ENCODE measurements at places on chromosomes 2 and 18.

- DNase-seq: peak; percentile 12
These were observed 538.0 kb downstream of the TMX3 start for GRCh38 chr18:68176901-68177300.

GRCh38 chr2:48525269-48525943 lies 4.5 kb upstream of the STON1 start:
- no peak for DNase-seq

DNA sequence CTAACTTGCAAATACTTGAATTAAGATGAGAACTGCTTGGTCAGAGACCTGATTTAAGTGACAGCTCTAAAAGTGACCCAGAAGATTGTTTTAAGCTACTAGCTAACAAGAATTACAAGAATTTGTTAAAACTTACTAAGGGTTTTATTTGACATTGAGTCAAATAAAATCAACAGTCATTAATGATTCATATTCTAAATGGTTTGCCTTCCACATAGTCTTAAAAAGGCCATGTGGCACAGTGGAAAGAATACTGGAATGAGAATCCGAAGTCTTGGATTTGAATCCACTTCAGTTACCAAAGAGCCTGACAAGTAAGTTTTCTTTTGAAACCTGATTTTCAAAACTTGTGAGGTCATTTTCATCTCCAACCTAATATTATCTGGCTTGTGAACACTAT lies 489.3 kb downstream of the ADCYAP1 start:
- no peak for DNase-seq

DNA sequence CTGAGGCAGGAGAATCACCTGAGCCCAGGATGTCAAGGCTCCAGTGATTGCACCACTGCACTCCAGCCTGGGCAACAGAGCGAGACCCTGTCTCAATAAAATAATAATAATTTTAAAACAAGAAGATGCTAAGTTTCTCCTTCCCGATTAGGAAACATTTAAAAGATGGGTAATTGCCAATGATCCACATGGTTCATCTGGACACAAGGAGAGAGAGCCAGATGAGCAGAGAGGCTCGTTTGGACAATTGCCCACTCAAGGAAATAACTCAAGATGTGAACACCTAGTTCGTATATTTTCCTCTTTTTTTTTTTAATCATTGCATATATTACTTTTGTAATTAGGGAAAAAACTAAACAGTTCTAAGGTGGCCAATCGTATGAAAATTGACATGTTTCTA lies 3.6 kb upstream of the ACTG2 start:
- no peak for DNase-seq

DNA sequence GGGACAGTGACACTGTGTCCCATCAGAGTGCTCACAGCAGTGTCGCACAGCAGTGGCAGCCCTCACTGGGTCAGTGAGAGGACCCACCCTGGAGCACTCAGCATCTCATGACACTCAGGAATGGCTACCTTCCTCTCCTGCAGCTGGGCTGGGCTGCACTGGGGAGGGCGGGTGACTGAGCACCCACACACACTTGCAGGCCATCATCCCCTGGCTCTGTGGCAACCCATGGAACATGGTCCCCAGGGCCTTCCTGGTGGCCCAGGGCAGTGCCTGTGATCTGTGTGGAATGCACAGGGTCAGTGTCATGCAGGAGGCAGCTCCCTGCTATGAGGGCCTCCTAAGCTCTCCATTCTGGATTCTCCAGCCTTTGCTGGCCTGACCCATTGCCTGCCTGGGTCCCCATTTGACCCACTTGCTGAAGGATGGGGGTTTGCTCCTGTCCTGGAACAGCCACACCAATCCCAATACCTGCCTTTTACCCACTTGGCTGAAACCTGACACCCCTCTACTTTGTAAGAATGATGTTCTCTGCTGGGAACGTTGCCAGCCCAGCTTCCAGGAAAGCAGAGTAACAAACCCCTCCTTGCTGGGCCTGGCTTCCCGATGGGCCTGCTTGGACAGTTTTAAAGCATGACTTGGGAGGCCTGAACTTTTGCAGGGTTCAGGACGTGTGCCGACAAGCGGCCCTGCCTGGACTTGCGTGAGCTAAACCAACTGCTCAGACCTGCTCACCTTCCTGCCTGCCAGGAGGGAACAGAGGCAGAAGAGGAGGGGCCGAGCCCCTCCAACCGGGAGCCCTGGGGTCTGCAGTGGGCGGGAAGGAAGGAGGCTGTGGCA lies 13.7 kb downstream of the HS6ST1 start:
- DNase-seq: peak; percentile 92

DNA sequence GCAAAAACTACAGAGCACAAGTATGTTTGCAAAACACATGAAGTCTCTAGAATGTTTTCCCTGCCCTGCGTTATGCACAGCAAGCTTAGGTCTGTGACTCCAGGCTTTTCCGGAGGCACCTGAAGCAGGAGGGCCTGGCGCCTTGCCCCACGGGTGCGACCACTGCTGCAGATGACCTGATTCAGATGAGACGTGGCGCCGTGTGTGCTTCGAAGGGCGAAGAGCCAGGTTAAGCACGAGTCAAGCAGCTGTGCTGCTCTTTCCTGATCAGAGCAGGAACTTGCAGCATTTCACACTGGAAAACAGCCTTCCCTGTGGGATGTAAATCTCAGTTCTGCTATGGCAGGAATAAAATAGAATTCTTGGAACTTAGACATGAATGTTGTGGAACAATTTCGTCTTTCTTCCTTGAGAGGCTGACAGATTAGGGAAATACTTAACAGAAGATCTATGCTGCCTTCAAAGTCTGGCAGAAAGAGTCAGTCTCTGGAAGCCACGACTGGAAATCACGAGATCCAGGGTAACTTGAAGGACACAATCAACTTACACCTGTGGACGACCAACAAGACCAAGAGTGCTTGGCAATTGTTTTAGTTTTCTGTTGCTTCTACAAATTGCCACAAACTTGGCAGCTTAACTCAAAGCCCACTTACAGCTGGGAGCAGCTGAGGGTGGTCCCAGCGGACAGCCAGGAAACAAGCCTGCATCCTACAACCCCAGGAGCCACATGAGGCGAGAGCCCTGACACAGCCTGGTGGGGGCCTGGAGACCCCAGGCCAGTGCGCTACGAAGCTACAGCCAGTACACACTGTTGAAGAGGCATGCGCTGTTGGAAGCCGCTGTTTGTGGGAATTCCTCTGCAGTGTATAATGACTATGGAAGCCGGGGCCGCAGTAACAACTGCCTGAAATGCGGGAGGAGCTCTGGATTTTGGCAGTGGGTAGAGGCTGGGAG lies 42.9 kb downstream of the EIPR1 start:
- no peak for DNase-seq

DNA sequence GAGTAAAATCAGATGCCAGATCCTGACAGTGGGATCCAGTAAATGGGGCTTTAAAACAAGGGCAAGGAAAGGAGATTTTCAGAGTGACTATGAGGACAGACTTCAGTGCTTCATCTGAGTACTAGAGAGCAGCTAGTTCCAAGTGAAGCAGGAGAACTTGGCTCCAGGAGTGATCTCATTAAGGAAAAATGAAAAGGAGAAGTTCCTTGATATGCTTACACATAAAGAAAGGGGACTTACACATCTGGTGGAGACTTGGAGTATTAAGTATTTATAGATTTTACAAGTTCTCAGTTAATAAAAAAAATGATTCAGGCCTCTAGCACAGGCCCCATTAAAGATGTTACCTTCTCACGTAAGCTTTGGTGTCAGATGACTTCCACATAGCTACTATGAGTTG lies 105.8 kb downstream of the ICOS start:
- DNase-seq: no peak

- no peak for DNase-seq
These were observed 6.1 kb upstream of the OTOF start for GRCh38 chr2:26483957-26484565.

DNA sequence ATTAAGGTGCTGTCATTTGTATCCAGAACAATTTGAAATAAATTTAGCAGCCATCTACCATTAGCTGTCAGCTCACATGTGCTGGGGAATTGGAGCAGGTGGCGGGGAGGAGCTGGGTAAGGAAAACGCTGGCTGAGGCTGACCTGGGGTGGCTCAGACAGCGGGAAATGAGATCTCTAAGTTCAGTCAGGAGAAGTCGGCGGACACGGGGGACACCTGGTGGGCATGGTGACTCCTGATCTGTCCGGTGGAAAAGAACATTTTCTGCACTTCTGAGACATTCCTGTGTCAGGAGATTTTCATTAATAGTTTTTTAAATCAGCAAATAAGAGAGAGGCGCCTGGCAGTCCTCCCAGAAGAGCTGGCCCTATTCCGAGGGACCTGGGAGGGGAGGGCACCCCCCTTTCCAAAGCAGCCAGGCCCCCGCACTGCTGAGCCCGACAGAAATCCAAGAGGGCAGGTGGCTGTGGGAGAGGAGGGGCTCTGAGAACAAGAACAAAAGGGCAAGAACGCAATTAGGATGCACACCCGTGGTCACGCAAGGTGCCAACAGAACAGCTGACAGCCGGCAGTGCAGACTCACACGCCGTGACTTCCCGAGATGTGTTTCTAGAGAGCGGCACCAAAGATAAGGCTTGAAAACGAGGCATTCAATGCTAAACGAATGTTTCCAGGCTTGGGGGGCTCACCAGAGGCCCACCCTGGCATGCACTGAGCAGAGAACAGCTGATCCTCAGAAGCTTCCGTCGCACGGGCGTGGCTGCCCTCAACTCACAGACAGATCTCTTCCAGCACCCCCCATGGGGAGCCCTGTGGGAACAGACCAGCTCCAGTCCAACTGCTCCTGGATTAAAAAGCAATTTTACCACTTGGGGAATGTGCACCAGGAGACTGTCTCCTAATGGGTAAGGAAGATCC lies 26.4 kb downstream of the SLC66A2 start:
- no peak for DNase-seq

DNA sequence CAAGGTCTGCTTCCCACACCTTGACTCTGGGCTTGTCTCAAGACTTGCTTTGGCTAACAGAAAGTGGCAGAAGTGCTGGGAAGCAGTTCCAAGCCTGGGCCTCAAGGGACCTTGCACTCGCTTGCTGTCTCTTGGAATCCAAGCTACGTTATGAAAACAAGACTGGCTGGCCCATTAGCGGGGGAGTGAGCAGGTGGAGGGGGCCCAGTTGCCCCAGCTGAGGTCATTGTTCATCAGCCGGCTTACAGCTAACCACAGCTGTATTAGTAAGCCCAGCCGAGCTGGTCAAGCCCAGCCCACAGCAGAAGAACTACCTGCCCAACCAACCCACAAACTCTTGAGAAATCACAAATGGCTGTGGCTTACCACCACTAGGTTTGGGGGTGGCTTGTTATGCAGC lies 63.1 kb downstream of the MARCO start:
- DNase-seq: no peak

GRCh38 chr18:43650426-43650825 lies 373.1 kb upstream of the SYT4 start:
- peak; percentile 29 for DNase-seq

DNA sequence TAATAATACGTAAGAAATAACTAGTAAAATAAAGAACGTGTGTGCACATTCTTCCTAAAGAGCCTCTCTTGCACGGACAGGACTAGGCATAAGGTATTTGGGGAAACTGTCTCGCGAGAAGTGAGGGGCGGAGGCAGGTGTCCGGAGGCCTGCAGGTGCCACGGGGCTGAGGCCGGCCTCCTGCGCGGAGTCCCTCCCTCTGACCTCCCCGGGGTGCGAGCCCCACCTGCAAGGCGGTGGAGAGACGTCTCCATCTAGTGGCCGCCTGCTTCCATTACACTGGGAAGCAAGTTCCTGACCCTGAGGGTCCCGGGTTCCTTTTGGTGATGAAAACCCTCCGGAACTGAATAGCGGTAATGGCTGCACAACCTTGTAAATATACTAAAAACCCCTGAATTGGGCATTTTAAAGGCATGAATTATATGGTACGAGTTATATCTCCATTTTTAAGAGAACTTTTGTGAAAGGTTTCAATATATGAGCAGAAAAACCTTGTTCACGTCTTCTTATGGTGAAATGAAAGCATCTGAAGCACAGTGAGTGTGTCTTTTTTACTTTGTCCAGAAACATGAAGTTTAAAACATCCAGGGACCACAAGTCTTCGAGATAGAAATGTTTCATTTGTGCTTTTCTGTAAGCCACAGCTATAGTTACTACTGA lies 35.5 kb upstream of the CTDP1 start:
- DNase-seq: peak; percentile 11

- DNase-seq: no peak
These were observed 351.9 kb downstream of the LRRTM1 start for GRCh38 chr2:79952616-79953015.

- DNase-seq: no peak
These were observed 93.8 kb upstream of the KCNH7 start for GRCh38 chr2:162932416-162932815.

GRCh38 chr18:76588601-76589226 lies 93.7 kb upstream of the ZNF516 start:
- DNase-seq: no peak

GRCh38 chr18:74282755-74283554 lies 8.8 kb downstream of the CYB5A start:
- DNase-seq: no peak

Measured in fibroblast of skin of left quadriceps (primary cell).